ENCODE measurements at places on chromosomes 12 and 14. TPM values are rescaled to one million over a fixed set of nuclear protein-coding genes. Genes with fewer than 3 reads are reported as not detected.

The TSPAN9 gene
- 29.2 TPM for total RNA-seq

GRCh38 chr12:27703720-27704452, 6.7 kb upstream of the MRPS35 start:
- peak; percentile 66 for DNase-seq

The CLEC6A gene
- total RNA-seq, result not detected

The P2RX2 gene
- not detected for total RNA-seq

GRCh38 chr12:124725597-124726237, 137.9 kb downstream of the SCARB1 start:
- DNase-seq, result no peak

The SLC17A8 gene
- total RNA-seq, result not detected

- peak; percentile 17 for DNase-seq
These were observed 116.3 kb upstream of the VASH1 start for GRCh38 chr14:76644855-76645518.

The REP15 gene
- 2.0 TPM for total RNA-seq

- peak; percentile 88 for DNase-seq
These were observed 277.9 kb upstream of the FLRT2 start for GRCh38 chr14:85252011-85252410.

- no peak for DNase-seq
These were observed 15.9 kb downstream of the EGLN3 start for GRCh38 chr14:33934938-33935337.

DNA sequence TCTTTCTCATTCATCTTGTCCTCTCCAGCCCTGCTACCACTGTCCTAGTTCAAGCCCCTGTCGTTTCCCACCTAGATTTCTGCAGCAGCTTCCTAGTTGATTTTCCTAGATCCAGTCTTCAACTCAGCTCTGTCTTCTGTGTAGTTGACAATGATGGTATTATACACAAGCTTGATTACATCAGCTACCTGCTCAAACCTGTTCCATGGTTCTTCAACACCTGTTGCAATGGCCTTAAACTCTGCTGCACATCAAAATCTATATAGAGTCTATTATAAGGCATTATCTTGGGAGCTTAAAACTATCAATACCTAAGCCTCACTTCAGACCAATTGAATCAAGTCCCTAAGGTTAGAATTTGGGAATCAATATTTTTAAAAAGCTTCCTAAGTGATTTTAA, 71.7 kb upstream of the PELI2 start:
- DNase-seq, result no peak

- DNase-seq, result no peak
These were observed 126.6 kb downstream of the ADAMTS20 start for GRCh38 chr12:43425361-43425760.

- no peak for DNase-seq
These were observed 92.6 kb downstream of the RFLNA start for GRCh38 chr12:124387528-124387911.

The PRKCH gene
- total RNA-seq, result 16.2 TPM

The ALDH1L2 gene
- total RNA-seq, result 121 TPM

DNA sequence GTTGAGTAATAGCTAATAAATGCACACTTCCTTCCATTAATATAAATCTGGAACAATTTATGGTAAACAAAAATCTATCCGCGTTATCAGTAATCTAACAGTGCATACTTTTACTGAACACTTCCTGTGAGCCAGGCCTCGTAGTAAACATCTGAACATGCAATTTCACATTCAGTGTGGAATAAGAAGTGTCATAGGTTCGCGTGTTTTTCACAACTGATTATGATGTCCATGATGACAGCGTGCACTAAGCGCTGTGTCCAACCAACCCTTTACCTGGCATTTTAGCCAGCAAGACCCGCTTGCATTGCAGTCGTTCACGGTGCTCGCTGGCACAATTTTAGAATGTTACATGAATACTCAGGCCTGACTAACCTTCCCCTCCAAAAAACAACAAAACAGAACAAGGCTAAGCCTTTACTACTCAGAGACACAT, 2.1 kb downstream of the PNMA1 start:
- no peak for DNase-seq

GRCh38 chr12:96571101-96571862, 81.9 kb downstream of the CFAP54 start:
- no peak for DNase-seq

GRCh38 chr12:119949145-119949544, 39.9 kb upstream of the BICDL1 start:
- DNase-seq, result no peak

The SPX gene
- 2.9 TPM for total RNA-seq

The ST8SIA1 gene
- 1.1 TPM for total RNA-seq

GRCh38 chr14:76844223-76844622, 18.0 kb downstream of the LRRC74A start:
- no peak for DNase-seq

The KIF26A gene
- total RNA-seq, result 0.08 TPM

GRCh38 chr12:30806989-30807694, 52.4 kb upstream of the CAPRIN2 start:
- DNase-seq, result peak; percentile 54

- peak; percentile 82 for DNase-seq
These were observed 12.5 kb downstream of the C1R start for GRCh38 chr12:7079826-7080125.

- no peak for DNase-seq
These were observed 280.6 kb upstream of the CLEC14A start for GRCh38 chr14:38536376-38537038.

- DNase-seq, result peak; percentile 76
These were observed 15.5 kb upstream of the MLXIP start for GRCh38 chr12:122062832-122063693.

The SLC39A2 gene
- not detected for total RNA-seq

DNA sequence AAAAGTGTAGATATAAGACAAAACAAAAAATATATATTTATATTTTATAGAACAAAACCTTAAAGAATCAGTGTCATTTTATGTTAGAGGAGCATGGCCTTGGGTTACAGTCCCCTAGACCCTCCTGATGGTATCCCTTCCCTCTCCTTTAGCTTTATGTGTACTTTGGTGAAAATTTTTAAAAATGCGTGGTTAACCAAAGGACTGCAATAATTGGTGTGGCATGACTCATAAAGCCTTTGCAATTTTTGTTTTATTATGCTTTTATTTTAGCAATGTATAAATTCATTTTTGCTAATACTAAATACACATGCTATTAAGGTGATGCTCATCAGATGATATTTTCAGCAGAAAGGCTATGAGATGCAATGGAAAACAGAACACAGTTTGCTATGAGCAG, 264.4 kb downstream of the SYT1 start:
- no peak for DNase-seq

The IL22 gene
- not detected for total RNA-seq

DNA sequence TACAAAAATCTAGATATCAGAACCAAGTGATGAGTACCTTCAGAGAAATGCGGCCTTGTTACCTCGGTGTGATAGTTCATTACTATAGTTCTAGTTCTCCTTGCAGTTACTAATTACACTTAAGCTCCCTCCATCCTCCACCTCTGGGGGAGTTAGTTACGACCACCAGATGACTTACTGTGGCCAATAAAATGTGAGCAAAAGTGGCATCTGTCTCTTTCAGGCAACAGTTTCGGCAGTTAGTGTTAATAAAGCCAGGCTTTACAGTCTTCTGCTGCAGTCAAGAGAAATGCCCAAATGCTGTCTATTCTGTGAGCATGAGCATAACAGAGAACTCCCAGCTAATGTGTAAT, 6.0 kb downstream of the TXNDC16 start:
- DNase-seq, result no peak

The PPM1H gene
- total RNA-seq, result 0.78 TPM

The DTX3 gene
- 8.8 TPM for total RNA-seq

The ADAM20 gene
- 1.8 TPM for total RNA-seq

GRCh38 chr12:16606201-16606849, 363 bp upstream of the LMO3 start:
- DNase-seq, result peak; percentile 25

DNA sequence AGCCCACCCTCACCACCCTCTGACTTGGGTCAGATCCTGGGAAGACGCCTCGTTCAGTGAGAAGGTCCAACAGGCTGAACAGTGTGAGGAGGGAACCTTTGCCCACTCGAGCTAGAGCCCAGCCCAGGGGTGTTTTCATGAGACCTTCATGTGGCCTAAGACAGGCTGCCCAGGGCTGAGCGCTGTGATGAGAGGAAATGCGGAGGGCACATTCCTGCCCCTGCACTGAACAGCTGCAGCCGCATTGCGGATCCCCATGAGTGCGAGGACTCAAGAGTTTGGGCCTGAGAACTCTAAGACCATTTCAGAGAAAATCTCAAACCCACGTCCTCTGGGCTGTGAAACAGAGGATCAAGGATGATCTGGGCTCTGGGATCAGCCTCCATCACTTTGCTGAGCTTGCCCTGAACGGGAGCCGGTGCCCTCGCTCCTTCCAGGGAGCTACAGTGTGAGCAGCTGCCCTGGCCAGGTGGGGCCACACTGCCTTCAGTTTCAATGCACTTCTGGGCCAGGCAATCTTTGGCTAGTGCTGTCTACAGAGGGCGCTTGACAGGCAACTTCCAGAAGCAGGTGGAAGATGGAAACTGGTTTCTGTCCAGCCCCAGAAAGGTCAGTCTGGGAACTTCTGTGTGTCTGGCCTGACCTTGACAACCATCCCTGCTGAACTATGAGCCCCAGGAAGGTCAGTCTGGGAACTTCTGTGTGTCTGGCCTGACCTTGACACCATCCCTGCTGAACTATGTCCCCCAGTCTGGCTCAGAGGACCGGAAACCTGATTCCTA, 43.5 kb upstream of the P2RX7 start:
- no peak for DNase-seq

GRCh38 chr12:69000540-69001243, 67.7 kb upstream of the CPM start:
- peak; percentile 53 for DNase-seq

GRCh38 chr12:12561371-12562015, 1.2 kb downstream of the DUSP16 start:
- DNase-seq, result peak; percentile 55

The MIP gene
- 0.17 TPM for total RNA-seq

- no peak for DNase-seq
These were observed 26.6 kb upstream of the LIMA1 start for GRCh38 chr12:50309950-50310349.

The GPRC5A gene
- total RNA-seq, result 8.1 TPM

The AHNAK2 gene
- 302 TPM for total RNA-seq

- DNase-seq, result no peak
These were observed 15.5 kb downstream of the GPR68 start for GRCh38 chr14:91229005-91229382.

DNA sequence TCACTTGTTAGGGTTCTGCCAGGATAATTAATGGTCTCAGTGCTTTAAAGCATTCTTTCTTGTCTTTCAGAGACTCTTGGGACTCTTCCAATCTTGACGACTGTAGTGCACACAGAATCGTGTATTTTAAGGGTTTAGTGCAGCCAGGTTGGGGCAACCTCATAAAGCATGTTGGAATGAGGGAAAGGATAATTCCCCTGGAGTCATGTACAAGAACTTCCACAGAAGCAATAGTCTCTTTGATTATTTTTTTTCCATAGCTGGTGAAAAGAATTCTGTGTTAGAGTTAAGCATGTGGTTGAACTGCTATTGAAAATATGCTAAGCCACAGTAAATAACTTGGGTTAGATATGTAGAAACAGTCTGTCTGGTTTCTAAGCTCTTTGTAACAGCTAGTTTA, 246.8 kb upstream of the DAAM1 start:
- DNase-seq, result no peak

DNA sequence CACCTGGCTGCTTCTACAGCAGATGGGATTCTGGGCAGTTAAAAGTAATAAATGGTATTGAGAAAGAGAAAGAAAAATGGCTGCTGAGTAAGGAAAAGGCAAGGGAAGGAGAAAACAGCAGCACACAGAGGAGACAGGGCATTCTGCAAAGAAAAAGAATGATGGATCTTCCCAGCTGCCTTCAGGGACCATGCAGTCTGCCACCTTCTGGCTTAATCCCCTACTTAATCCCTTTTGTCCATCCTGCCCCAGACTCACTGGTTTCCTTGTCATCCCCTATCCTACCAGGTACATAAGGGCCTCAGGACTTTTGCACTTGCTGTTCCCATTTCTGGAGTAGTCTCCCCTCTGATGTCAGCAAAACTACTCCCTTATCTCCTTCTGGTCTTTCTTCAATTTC, 107.6 kb downstream of the GAS2L3 start:
- no peak for DNase-seq

DNA sequence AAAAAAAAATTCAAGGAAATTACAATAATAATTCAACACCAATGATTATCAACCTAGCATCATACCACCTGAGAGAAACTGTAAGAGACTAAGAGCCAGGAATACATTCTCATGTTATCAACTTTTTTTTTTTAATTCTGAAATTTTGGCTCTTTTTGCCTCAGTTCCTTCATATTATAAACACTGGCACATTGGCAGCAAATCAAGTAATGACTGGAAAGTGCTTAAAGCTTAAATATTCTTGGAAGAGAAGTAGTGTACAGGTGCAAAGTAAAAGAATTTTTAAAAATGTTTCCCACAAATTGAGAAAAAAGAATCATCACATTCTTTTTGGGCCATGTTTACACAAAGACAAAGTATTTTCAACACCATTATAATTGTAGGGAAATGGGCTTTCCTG, 296.9 kb upstream of the SOX5 start:
- no peak for DNase-seq

GRCh38 chr12:112530941-112531340, 112.2 kb downstream of the PTPN11 start:
- DNase-seq, result no peak

DNA sequence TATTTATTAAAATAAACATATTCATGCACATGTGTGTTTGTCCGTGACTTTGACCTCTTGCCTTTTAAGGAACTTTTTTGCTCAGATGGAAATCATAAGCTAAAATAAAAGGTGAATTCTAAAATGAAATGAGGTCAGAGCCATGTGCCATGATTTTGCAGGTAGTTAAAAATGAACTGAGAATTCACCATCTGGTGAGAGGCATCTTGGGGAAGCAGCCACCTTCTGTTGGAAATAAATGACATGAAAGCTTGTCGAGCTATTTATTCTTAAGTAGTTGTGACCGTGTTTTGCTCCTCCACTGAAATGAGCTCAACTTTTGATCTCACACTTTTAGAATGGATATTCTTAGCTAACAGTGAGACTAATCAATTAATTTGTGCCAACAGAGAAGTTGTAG, 56.8 kb upstream of the CNOT2 start:
- no peak for DNase-seq

The KLHDC1 gene
- total RNA-seq, result 0.94 TPM

- DNase-seq, result peak; percentile 55
These were observed 46.8 kb upstream of the PCED1B start for GRCh38 chr12:47032644-47033043.

GRCh38 chr14:93510056-93510455, 79.3 kb downstream of the UNC79 start:
- no peak for DNase-seq

All from mammary epithelial cell (primary cell).